ENCODE measurements at places on chromosomes 3 and 15. TPM values are rescaled to one million over a fixed set of nuclear protein-coding genes. Genes with fewer than 3 reads are reported as not detected.

GRCh38 chr15:71559098-71559497 is 251.3 kb upstream of the NR2E3 start:
- H3K27ac ChIP-seq: peak overlapping the region; percentile 12
- H3K4me3 ChIP-seq: no peak overlapping the region
- no peaks in the 10 kb centered on the region for H3K27me3 ChIP-seq
- no peaks in the 10 kb centered on the region for H3K36me3 ChIP-seq
- H3K4me1 ChIP-seq: peaks cover 7% of the 10 kb centered on the region
- no peak for DNase-seq

- H3K36me3 ChIP-seq: no peaks in the 10 kb centered on the region
- no peaks in the 10 kb centered on the region for H3K4me1 ChIP-seq
- no peak for DNase-seq
- H3K27ac ChIP-seq: no peak within 1 kb of the TSS
- H3K27me3 ChIP-seq: no peaks in the 10 kb centered on the region
Observed at GRCh38 chr15:43220991-43221403, at the start of gene EPB42. Gene EPB42, minus strand, starts transcription at chr15:43221018. Its CDS starts 193 bp downstream, at chr15:43220825.

DNA sequence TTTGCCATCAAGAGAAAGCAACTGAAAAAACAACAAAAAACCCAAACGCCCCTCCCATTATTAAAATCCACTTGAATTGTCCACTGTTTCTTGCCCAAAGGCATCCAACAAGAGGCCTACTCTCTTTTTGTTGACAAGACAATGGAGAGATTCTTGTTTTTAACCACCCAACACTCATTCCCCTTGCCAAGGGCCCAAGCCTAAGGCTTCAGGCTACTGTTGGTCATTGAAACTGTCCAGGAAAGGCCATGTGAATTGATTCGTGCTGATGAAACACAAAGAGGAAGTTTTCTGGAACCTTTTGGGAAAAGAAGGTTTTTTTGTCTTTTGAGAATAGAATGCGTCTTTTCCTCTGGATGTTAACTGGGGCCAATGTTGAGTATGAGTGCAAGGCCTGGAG is 157.4 kb upstream of the PFN2 start:
- no peak overlapping the region for H3K4me3 ChIP-seq
- H3K4me1 ChIP-seq: no peaks in the 10 kb centered on the region
- no peaks in the 10 kb centered on the region for H3K36me3 ChIP-seq
- DNase-seq: no peak
- no peak overlapping the region for H3K27ac ChIP-seq

- no peaks in the 10 kb centered on the region for H3K4me1 ChIP-seq
- no peak overlapping the region for H3K27ac ChIP-seq
- no peaks in the 10 kb centered on the region for H3K36me3 ChIP-seq
- H3K27me3 ChIP-seq: no peaks in the 10 kb centered on the region
Observed at GRCh38 chr3:165852711-165853110, 15.5 kb upstream of the BCHE start.

DNA sequence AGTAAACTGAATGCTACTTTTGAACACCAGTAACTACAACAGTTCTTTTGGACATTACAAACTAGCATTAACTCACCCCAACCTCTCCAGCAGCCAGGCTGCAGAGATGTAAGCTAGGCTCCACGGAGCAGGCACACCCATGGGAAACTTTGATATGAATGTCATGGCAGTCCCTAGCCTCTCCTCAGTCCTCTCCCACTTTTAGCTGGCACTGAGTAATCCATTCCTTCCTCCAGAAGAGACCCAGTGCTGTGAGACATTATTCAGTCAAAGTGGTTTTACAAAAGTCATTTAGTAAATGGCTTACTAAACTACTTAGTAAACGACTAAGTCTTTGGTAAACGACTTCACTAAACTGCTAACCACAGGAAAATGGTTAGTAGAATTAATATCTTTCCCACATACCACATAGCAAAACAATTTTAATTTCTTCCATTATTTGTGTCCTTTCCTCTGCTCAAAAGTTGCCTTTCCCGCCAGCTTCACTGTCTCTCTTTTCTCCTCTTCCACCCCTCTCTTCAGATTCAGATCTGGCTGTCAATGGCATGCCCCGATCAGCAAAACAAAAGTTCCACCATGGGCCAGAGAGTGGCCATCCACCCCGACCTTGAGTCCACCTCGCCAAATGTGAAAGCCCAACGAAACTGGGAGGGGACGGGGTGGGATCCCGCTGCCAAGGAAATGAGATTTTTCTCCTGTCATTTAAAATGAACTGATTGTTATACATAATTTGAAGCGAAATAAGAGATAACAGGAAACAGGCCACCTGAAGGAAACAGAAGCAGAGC is 67.5 kb upstream of the TJP1 start:
- DNase-seq: no peak
- H3K36me3 ChIP-seq: no peaks in the 10 kb centered on the region
- no peaks in the 10 kb centered on the region for H3K4me1 ChIP-seq
- H3K27ac ChIP-seq: no peak overlapping the region
- no peak overlapping the region for H3K4me3 ChIP-seq

GRCh38 chr15:101446518-101447167 is 42.9 kb downstream of the PCSK6 start:
- DNase-seq: no peak
- H3K36me3 ChIP-seq: no peaks in the 10 kb centered on the region
- no peaks in the 10 kb centered on the region for H3K27me3 ChIP-seq
- no peak overlapping the region for H3K27ac ChIP-seq
- H3K4me3 ChIP-seq: no peak overlapping the region

GRCh38 chr3:64399205-64399800 is 174.0 kb upstream of the PRICKLE2 start:
- H3K27ac ChIP-seq: no peak overlapping the region
- no peak overlapping the region for H3K4me3 ChIP-seq

- peaks cover 4% of the 10 kb centered on the region for H3K4me1 ChIP-seq
- H3K4me3 ChIP-seq: no peak overlapping the region
- H3K36me3 ChIP-seq: no peaks in the 10 kb centered on the region
- no peak overlapping the region for H3K27ac ChIP-seq
- no peaks in the 10 kb centered on the region for H3K27me3 ChIP-seq
Observed at GRCh38 chr15:48059791-48060190, 61.0 kb upstream of the SLC24A5 start.

DNA sequence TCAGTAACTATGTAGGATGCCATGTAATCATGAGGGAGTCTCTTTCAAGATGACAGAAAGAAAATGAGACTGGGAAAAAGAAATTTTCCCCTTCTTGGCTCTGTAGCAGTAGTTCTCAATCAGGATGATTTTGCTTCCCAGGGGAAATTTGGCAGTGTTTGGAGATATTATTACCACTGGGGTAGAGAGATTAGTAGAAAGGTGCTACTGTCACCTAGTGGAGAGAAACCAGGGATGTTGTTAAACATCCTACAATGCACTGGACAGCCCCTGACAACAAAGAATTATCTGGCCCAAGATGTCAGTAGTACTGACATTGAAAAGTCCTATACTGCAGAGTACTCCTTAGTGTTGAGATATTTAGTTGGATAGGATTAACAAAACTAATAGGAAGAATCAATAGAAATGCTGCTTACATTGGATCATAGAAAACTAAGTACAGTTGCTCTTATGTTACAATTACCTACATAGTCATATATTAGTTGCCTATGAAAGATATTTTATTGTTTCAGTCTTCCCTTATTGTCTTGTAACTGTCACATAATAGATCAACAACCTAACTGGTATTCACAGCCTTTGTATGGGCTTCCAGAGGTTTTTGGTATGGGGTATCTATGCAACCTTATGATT is 433.3 kb downstream of the RAP2B start:
- H3K4me1 ChIP-seq: no peaks in the 10 kb centered on the region
- no peak overlapping the region for H3K27ac ChIP-seq
- no peak for DNase-seq
- H3K36me3 ChIP-seq: no peaks in the 10 kb centered on the region

DNA sequence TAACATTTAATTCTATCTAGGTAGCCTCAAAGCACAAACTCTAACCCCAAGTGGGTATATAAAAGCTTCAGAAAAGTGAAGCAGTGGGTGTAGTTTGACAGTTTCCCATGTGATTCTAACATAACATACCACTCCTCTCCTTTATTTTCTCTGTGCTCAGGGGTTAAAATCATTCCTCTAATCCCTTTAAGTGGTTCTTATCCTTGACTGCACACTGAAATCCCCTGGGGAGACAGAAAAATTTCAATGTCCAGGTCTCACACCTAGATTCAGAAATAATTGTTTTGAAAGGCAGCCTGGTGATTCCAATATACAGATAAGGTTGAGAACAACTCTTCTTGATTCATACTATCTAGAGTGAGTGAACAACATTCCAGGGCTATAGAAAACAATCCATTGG is 986.4 kb downstream of the ROBO1 start:
- H3K4me1 ChIP-seq: no peaks in the 10 kb centered on the region
- H3K27ac ChIP-seq: no peak overlapping the region
- H3K36me3 ChIP-seq: no peaks in the 10 kb centered on the region
- H3K27me3 ChIP-seq: no peaks in the 10 kb centered on the region
- H3K4me3 ChIP-seq: no peak overlapping the region

- peak; percentile 89 for DNase-seq
- peak overlapping the region; percentile 74 for H3K4me3 ChIP-seq
- H3K27me3 ChIP-seq: no peaks in the 10 kb centered on the region
- peak overlapping the region; percentile 99 for H3K27ac ChIP-seq
- H3K36me3 ChIP-seq: no peaks in the 10 kb centered on the region
Observed at GRCh38 chr15:75454471-75455378, 3.2 kb upstream of the SIN3A start.

DNA sequence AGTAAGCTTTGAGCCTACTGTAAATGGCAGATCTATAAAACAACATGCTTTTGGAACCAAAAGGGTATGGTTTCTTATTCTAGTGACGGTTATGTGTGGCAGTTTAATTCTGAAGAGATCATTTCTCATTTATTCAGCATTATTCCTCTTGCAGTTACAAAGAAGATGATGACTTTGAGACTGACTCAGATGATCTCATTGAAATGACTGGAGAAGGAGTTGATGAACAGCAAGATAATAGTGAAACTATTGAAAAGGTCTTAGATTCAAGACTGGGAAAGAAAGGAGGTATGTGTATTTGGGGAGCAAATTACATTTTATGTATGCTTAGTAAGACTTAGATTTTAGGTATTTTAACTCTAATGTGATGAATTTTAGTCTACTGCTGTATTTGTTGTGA is 41.5 kb downstream of the CHD2 start:
- H3K4me3 ChIP-seq: no peak overlapping the region
- H3K4me1 ChIP-seq: no peaks in the 10 kb centered on the region
- no peak for DNase-seq
- H3K27me3 ChIP-seq: no peaks in the 10 kb centered on the region

- peaks cover 10% of the 10 kb centered on the region for H3K4me1 ChIP-seq
- peak overlapping the region; percentile 58 for H3K4me3 ChIP-seq
- peak; percentile 90 for DNase-seq
- no peaks in the 10 kb centered on the region for H3K36me3 ChIP-seq
- no peaks in the 10 kb centered on the region for H3K27me3 ChIP-seq
- peak overlapping the region; percentile 67 for H3K27ac ChIP-seq
Observed at GRCh38 chr3:77038468-77038929, 1.4 kb upstream of the ROBO2 start.

DNA sequence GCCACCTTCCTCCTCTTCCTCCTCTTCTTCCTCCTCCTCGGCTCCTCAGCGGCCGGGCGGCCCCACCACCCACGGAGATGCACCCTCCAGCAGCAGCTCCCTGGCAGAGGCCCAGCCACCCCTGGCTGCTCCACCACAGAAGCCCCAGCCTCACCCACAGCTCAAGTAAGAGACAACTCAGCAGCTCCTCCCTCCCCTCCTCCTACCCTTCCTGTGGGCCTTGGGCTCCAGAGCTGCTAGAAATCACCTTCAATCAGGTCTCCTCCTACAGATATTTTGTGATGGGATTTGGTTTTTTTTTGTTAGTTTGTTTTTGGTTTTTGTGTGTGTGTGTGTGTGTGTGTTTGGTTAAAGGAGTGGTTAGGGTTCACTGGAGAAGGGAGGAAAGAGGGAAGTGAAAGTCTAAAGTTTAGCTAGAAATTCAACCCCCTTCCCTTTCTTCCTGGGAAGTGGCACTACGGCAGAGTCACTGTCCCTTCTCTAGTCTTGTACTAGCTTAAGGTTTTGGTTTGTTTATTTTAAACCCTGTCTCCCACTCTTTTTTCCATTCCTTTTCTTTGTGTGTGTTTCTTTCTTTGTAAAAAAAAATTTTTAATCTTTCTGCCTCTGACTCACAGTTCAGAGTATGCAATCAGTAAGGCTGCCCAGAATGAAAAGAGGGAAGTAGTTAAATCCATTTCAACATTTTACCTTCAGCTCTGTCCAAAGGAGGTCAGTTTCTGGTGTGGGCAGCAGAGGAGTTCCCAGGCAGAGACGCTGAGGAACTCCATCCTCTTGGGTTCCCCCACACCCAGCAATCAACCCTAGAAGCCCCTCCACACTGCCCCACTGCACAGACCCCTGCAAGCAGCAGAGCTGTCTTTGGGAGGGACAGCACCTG is 29.0 kb upstream of the TIMP4 start:
- H3K36me3 ChIP-seq: no peaks in the 10 kb centered on the region
- H3K4me3 ChIP-seq: no peak overlapping the region
- H3K4me1 ChIP-seq: peaks cover 29% of the 10 kb centered on the region
- H3K27me3 ChIP-seq: no peaks in the 10 kb centered on the region

GRCh38 chr15:92955706-92956105 is 55.6 kb downstream of the CHD2 start:
- H3K27me3 ChIP-seq: no peaks in the 10 kb centered on the region
- no peak for DNase-seq
- no peak overlapping the region for H3K27ac ChIP-seq

- no peak for DNase-seq
- H3K4me3 ChIP-seq: peak overlapping the region; percentile 64
- no peaks in the 10 kb centered on the region for H3K27me3 ChIP-seq
- peaks cover 31% of the 10 kb centered on the region for H3K4me1 ChIP-seq
- no peaks in the 10 kb centered on the region for H3K36me3 ChIP-seq
Observed at GRCh38 chr15:96327155-96327741, 3.3 kb upstream of the NR2F2 start.

GRCh38 chr3:146020969-146021368 is 140.0 kb downstream of the PLOD2 start:
- DNase-seq: no peak
- H3K4me3 ChIP-seq: no peak overlapping the region
- H3K27me3 ChIP-seq: no peaks in the 10 kb centered on the region
- no peaks in the 10 kb centered on the region for H3K4me1 ChIP-seq

DNA sequence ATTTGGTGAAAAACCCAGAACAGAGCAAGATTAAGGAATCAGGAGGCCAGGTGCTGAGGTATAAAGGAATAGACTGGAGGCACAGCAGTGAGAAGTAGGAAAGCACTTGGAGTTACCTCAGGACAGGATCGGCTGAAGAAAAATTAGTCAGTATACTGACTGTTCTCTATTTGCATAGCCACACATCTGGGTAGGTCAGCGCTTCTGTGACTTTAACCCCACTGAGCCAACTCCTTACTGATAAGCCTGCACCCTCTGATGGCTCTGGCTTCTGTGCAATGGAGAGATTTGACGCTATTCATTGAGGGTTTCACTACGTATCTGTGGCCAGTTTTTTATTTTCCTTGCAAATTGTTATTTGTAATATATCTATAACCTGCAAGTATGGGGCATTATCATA is 22.3 kb downstream of the MECOM start:
- no peaks in the 10 kb centered on the region for H3K36me3 ChIP-seq
- H3K4me3 ChIP-seq: no peak overlapping the region
- H3K27ac ChIP-seq: no peak overlapping the region
- H3K4me1 ChIP-seq: no peaks in the 10 kb centered on the region
- H3K27me3 ChIP-seq: no peaks in the 10 kb centered on the region
- no peak for DNase-seq

- no peak overlapping the region for H3K4me3 ChIP-seq
- no peak overlapping the region for H3K27ac ChIP-seq
- H3K36me3 ChIP-seq: no peaks in the 10 kb centered on the region
Observed at GRCh38 chr15:94453227-94453988, 222.0 kb downstream of the MCTP2 start.

Gene CFAP100
- not detected for total RNA-seq

Gene CORO2B
- 4.7 TPM for total RNA-seq

Gene CCRL2
- total RNA-seq: not detected

Gene SH2D7
- total RNA-seq: not detected

Gene ZIC1
- total RNA-seq: not detected

Gene CCR3
- total RNA-seq: not detected

Gene PRSS50
- total RNA-seq: not detected

Gene MYH15
- not detected for total RNA-seq

Data from vagina (tissue), 2 donors.